SJCRH30 (cell line): ENCODE measurements at places on chromosomes 3 and 15. TPM values are rescaled to one million over a fixed set of nuclear protein-coding genes. Genes with fewer than 3 reads are reported as not detected.

GRCh38 chr3:72444656-72445223 is 403.5 kb downstream of the SHQ1 start:
- no peak overlapping the region for H3K27ac ChIP-seq
- no peaks in the 10 kb centered on the region; the same call in 1 of the 2 replicates for H3K36me3 ChIP-seq
- peaks cover 25% of the 10 kb centered on the region for H3K4me1 ChIP-seq
- no peak for DNase-seq
- H3K4me3 ChIP-seq: peak overlapping the region; percentile 82
- H3K27me3 ChIP-seq: no peaks in the 10 kb centered on the region

- no peak overlapping the region for H3K4me3 ChIP-seq
- no peak for DNase-seq
- no peaks in the 10 kb centered on the region for H3K36me3 ChIP-seq
Observed at GRCh38 chr15:47813748-47814384, 96.6 kb downstream of the SEMA6D start.

DNA sequence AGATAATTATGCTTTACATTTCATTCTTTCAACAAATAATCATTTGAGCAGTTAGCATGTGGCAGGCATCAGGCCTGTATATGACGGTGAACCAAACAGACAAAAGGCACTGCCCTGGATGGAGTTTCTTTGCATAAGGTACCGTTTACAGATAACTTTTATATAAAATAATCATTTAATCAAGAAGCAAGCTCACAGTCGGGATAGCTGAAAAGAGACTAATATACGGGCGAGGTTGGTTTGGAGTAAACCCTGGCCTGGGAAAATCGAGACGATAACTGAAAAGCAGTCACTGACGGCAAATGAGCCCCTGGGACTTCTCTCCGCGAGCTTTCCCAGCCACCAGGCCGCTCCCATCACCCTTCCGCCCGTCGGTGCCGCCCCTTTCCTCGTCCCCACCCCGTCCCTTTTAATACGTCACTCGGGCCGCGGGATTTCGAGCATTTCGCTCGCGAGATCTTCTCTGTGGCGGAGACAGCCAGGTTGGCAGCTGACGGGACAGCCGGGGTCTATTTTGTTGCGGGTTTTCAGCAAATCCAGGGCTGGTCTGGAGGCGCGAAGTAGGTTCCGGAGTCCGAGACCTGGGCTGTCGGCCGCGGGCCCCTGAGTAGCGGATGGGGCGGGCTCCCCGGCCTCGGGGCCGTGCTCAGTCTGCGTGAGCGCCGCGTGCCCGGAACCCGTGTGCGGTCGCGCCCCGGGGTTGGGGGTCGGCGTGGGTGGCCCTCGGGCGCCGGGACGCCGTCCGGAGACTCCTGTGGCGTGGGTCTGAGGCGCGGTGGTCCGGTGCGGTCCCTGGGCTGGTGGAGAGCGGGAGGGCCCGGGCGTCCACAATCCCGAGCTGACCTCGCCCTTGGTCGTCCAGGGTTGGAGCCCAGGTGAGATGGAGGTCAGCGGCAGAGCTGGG is at the start of gene NMD3:
NMD3 (plus strand) TSS at position 462 of the 904 bp plus-strand sequence. CDS start 703 bp downstream, outside the sequence.
- peak within 1 kb of the TSS; percentile 94 for H3K27ac ChIP-seq
- H3K36me3 ChIP-seq: peaks cover 22% of the 10 kb centered on the region
- peak; percentile 96 for DNase-seq
- H3K4me3 ChIP-seq: peak within 1 kb of the TSS; percentile 86
- H3K4me1 ChIP-seq: peaks cover 11% of the 10 kb centered on the region

- H3K4me3 ChIP-seq: no peak overlapping the region
- H3K36me3 ChIP-seq: no peaks in the 10 kb centered on the region
- H3K27ac ChIP-seq: no peak overlapping the region
- DNase-seq: no peak
- no peaks in the 10 kb centered on the region for H3K4me1 ChIP-seq
Observed at GRCh38 chr15:81336568-81336967, 12.6 kb upstream of the STARD5 start.

- H3K27ac ChIP-seq: no peak overlapping the region
- H3K4me1 ChIP-seq: no peaks in the 10 kb centered on the region
- H3K4me3 ChIP-seq: no peak overlapping the region
- H3K36me3 ChIP-seq: no peaks in the 10 kb centered on the region
- DNase-seq: no peak
Observed at GRCh38 chr3:55607844-55608243, 120.7 kb upstream of the WNT5A start.

DNA sequence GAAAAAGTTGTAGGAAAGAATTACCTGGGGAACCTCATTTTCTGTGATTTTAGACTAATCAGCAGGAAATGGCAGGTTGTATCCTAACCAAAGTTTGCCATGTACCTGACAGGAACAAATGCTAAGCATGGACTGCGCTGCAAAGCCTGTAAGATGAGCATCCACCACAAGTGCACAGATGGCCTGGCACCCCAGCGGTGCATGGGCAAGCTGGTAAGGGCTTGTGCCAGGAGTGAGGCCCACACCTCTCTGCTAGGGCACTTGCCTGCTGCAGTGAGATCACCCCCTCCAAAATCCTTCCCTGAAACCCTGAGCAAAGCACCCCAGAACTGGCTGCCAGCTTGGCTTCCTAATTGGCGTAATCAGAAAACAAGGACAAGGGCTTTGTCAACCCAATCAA is 102.6 kb downstream of the STAC start:
- H3K36me3 ChIP-seq: no peaks in the 10 kb centered on the region
- H3K4me1 ChIP-seq: no peaks in the 10 kb centered on the region
- no peaks in the 10 kb centered on the region for H3K27me3 ChIP-seq
- no peak overlapping the region for H3K4me3 ChIP-seq
- H3K27ac ChIP-seq: no peak overlapping the region

GRCh38 chr3:136173939-136174490 is 22.1 kb downstream of the MSL2 start:
- no peak overlapping the region for H3K27ac ChIP-seq
- no peaks in the 10 kb centered on the region for H3K27me3 ChIP-seq
- no peaks in the 10 kb centered on the region for H3K36me3 ChIP-seq
- no peak overlapping the region for H3K4me3 ChIP-seq

DNA sequence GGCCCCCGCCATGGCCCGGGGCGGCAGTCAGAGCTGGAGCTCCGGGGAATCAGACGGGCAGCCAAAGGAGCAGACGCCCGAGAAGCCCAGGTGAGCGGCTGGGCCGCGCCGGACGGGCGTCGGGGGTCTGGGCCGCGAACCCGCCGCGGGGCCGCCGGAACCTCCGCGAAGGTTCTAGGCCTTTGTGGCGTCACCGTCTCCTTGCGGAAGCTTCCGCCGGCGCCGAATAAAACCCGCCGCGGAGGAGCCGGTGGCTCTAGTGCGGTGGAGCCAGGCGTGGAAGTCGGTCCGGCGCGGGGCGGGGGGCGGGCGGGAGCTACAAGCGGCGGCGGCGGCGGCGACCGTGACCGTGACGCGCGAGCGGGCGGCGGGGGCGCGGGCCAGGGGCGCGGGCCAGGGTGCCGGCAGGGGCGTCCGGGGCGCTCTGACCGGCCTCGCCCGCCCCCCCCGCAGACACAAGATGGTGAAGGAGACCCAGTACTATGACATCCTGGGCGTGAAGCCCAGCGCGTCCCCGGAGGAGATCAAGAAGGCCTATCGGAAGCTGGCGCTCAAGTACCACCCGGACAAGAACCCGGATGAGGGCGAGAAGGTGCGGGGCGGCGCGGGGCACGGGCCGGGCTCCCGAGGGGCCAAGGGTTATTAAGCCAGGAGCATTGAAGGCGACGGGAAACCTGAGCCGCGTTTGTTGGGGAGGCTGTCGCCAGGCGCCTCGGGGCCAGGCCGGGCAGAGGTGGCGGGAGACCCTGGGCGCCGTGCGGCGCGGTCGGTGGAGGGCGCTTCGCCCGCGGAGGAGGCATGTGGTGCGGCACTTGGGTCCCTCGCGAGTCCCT is at the start of gene DNAJA4:
DNAJA4 (plus strand) TSS at position 259 of the 833 bp plus-strand sequence; CDS start at position 461, 202 bp downstream.
- no peak for DNase-seq
- no peak within 1 kb of the TSS for H3K4me3 ChIP-seq
- H3K27ac ChIP-seq: no peak within 1 kb of the TSS
- no peaks in the 10 kb centered on the region for H3K36me3 ChIP-seq

- no peak overlapping the region for H3K27ac ChIP-seq
- H3K4me1 ChIP-seq: no peaks in the 10 kb centered on the region
- DNase-seq: no peak
- no peaks in the 10 kb centered on the region for H3K36me3 ChIP-seq
Observed at GRCh38 chr15:69692342-69692741, 239.7 kb downstream of the RPLP1 start.

GRCh38 chr3:53513556-53514190 is 19.3 kb downstream of the CACNA1D start:
- H3K4me3 ChIP-seq: no peak overlapping the region
- DNase-seq: no peak
- H3K27ac ChIP-seq: no peak overlapping the region
- no peaks in the 10 kb centered on the region for H3K36me3 ChIP-seq
- H3K27me3 ChIP-seq: peaks cover under 1% of the 10 kb centered on the region

DNA sequence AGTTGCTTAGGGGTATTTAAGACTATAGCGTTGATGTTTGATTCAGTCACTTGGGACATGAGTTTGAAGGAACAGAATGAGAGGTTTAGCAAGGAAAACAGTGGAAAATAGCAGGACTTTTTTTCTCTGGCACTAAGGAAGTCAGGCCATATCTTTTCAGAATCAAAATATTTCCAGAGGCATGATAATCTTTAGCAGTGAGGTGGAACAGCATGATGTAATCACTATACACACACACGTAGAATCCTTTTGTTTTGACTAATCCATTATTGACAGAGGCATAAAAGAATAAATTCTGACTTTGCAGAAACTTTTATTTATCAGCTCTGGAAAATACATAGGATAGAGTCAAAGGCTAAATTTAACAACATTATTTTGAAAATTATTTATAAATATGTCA is 174.1 kb downstream of the ZPLD1 start:
- H3K27me3 ChIP-seq: no peaks in the 10 kb centered on the region
- H3K4me3 ChIP-seq: no peak overlapping the region
- H3K4me1 ChIP-seq: no peaks in the 10 kb centered on the region
- H3K36me3 ChIP-seq: no peaks in the 10 kb centered on the region
- no peak for DNase-seq

DNA sequence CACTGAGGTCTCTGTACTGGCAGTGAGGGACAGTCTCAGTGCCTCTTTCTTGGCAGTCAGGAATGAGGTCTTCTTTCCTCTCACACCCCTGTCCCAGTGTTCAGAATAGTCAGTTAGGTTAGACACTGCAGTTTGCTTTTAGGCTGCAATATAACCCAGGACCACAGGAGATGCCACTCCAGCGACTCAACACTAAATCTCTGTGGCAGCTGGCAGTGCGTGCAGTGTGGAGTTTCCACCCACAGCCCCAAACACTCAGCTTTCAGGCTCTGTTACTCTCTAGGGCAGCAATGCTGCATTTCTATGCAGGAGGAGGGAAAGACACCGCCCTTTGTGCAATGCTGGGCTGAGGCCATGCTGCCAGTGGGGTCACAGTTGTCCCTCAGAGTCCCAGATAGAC is 150.2 kb upstream of the SUCLG2 start:
- peak overlapping the region; percentile 31; the same call in 1 of the 2 replicates for H3K27ac ChIP-seq
- DNase-seq: peak; percentile 10
- no peaks in the 10 kb centered on the region for H3K4me1 ChIP-seq

DNA sequence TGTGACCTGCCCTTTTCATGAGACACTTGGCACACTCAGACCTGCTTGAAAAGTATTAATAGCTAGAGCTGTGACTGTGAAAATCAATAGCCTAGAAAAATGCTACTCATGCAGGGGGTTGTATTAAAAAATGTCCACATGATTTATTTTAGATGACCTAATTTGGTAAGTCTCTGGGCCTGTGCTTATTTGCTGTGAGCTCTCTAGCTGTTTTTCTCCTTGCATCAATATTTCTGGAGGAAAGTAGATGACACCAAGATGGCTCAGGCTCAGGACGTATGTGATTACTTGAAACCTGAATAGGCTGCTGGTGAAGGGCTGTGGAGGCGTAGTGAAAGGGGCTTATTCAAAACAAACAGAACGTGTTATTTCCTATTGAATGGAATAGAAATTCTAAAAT is 29.5 kb downstream of the KCNAB1 start:
- no peaks in the 10 kb centered on the region for H3K27me3 ChIP-seq
- H3K36me3 ChIP-seq: no peaks in the 10 kb centered on the region
- no peak for DNase-seq
- no peak overlapping the region for H3K27ac ChIP-seq

DNA sequence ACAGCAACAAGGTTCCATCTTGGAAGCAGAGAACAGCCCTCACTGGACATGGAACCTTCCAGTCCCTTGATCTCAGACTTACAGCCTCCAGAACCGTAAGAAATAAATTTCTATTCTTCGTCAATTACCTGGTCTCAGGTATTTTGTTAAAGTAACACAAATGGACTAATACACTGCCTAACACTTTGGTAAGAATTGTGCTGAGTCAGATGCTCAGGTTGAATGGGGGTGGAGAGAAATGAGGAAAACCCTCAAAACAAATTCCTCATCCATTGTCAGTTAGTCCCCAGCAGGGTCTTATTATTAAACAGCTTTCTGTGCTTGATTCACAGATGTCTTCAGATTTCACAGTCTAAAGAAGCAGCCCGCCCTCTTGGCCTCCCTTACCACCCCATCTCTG is 306.2 kb upstream of the SLCO3A1 start:
- H3K27me3 ChIP-seq: 0 out of 2 replicates have a peak, but pooled peaks cover 3% of the 10 kb centered on the region
- no peak overlapping the region for H3K4me3 ChIP-seq
- no peaks in the 10 kb centered on the region for H3K4me1 ChIP-seq
- DNase-seq: no peak
- H3K36me3 ChIP-seq: no peaks in the 10 kb centered on the region

- peak; percentile 66 for DNase-seq
- H3K36me3 ChIP-seq: no peaks in the 10 kb centered on the region
- peak overlapping the region; percentile 4; the same call in 1 of the 2 replicates for H3K27ac ChIP-seq
- peaks cover 30% of the 10 kb centered on the region for H3K4me1 ChIP-seq
Observed at GRCh38 chr3:7518026-7518425, 657.1 kb downstream of the GRM7 start.

DNA sequence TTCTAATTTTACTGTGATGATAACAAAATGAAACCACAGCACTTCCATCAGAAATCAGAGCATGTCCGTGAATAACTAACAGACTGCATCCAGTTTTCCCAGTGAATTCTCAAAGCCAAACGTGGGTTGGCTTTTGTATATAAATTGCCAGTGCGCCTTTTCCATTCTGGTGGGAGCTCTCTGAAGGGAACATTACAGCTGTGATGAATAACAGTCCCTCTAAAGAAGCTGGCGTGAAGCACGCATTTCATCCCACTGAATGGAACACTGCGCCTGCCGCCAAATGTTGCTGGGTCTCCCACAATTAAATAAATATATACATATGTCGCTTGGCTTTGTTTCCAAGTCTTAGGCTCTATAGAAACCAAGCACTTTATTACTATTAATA is 113.0 kb upstream of the PFN2 start:
- peak; percentile 66 for DNase-seq
- peak overlapping the region; percentile 44 for H3K4me3 ChIP-seq
- H3K4me1 ChIP-seq: peaks cover 27% of the 10 kb centered on the region
- no peaks in the 10 kb centered on the region for H3K36me3 ChIP-seq
- no peaks in the 10 kb centered on the region for H3K27me3 ChIP-seq
- peak overlapping the region; percentile 50 for H3K27ac ChIP-seq

- H3K27me3 ChIP-seq: no peaks in the 10 kb centered on the region
- no peak overlapping the region for H3K4me3 ChIP-seq
- H3K4me1 ChIP-seq: peaks cover 24% of the 10 kb centered on the region
Observed at GRCh38 chr15:81475471-81475870, 101.5 kb upstream of the TMC3 start.

IQCH gene
- 3.2 and 3.7 TPM in 2 replicates for total RNA-seq

SCG5 gene
- 0.36 and 0.41 TPM in 2 replicates for total RNA-seq

EPHB1 gene
- total RNA-seq: 2.1 and 2.5 TPM in 2 replicates

SLC22A14 gene
- not detected in 2 replicates for total RNA-seq

TMEM45A gene
- total RNA-seq: 28.3 and 30.2 TPM in 2 replicates

RPL32 gene
- total RNA-seq: 3,652 and 3,665 TPM in 2 replicates

GMNC gene
- total RNA-seq: not detected in 2 replicates

GPR27 gene
- not detected in 2 replicates for total RNA-seq

IQCF5 gene
- not detected in 2 replicates for total RNA-seq

PGBD4 gene
- total RNA-seq: 1.9 and 2.5 TPM in 2 replicates
